ENCODE measurements at places on chromosomes 2 and 18. TPM values are rescaled to one million over a fixed set of nuclear protein-coding genes. Genes with fewer than 3 reads are reported as not detected.
A peak's percentile ranks its signal among the peaks of the same experiment; 100 is the strongest.

DNA sequence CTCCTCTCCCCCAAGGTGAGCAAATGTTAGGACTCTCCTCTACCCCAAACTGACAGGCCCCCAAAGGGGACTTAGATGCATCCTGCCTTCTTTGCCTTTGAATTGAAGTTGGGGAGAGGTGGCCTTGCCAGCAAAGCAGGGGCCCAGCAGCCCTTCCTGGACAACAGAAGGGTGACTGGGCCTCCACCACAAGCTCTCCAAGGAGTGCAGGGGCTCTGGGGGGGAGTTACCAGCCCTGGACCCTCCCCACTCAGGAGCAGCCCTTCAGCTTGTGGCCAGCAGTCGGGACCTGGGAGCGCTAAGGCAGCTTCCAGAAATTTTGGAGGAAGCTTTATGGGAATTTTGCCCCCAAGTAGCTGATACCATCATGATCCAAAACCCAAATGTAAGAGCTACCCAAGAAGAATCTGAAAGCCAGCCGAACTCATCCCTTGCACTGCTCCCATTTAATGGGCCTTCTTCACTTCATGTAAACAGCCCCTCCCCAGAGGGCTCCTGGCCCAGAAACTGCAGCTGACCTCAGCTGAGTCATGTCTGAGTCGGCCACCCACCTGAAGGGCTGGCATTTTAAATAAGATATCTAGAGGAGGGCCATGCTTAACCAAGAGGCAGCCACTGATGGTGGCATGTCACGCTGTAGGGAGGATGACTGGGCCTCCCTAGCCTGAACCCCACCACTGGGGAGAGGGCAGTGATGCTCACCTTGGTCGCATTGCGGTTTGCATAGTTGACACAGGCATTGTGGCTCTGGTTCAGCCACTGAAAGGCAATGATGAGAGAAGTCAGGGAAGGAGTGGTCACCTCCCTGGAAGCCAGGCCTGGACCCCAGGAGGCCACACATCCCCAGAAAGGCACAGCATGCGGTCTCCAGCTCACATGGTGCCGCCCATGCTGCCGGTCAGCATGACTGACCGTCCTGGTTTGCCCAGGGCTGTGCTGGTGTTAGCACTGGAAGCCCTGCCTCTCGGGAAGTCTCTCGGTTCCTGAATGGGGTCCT, 71.5 kb downstream of the SFXN5 start:
- DNase-seq: peak; percentile 34

- no peak for DNase-seq
These were observed 26.2 kb downstream of the TRAF3IP1 start for GRCh38 chr2:238346544-238346943.

DNA sequence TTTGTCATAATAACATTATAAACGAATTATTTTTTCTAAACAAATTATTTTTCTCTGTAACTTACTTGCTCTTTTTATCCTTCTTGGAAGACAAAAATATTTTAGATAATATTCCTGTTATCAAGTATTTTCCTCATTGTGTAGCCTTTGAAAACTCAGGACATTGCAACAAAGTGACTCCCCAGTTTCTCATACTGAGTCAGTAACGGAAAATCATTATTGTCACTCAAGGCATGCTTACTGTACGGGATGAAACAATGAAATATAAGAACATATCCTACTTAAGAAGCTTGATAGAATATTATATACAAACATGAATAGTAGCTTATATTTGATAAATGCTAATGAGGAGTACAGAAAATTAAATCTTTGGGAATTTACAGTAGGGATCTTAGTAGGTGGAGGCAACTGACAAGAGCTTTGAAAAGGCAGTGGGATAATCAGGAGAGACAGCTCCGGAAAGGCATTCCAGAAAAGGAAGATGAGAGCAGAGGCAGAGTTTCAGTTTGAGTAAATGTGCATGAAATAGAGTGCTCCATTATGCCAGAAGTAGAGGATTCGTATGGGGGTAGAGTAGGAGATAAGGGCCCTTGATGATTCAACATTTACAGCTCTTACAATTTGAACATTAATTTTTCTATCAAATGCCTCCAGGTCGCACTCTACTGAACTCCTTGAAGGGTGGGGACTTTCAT, 14.0 kb upstream of the YES1 start:
- no peak for DNase-seq

GRCh38 chr2:129565551-129566109, 413.8 kb upstream of the RAB6C start:
- DNase-seq: no peak

DNA sequence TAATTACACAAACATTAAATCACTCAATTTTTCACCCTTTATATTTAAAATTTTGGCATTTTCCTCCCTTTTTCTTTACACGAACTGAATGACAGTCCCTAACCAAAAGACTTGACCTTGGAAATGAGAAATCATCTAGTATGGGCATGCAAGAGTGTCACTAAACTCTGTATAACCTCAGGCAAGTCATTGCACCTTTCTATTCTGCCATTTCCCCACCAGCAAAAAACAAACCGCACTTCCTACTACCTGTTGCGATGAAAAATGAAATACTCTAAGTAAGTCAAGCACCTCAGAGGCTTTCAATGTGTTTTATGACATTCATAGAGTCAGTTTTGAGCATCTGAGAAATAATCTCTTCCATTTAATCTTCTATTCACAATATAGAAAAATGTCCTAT, 44.1 kb downstream of the ANKRD44 start:
- no peak for DNase-seq

DNA sequence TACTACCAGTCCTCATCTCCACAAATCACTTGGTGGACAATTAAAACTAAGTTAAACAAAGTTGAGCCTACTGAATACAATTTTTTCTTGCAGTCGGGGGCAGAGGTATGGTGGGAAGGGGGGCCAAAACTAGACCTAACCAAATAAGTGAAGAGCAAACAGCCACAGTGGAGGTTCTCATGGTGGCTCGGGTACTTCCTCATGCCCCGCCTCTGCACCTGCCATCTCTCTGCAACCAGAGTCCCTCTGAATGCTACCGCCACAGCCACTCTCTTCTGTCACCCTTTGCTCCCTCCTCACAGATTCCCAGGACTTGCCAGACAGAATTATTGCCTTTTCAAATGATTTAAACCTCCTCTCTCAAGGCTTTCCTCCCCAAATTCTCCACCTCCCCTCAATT, 204.2 kb downstream of the TMEM247 start:
- DNase-seq: no peak

GRCh38 chr2:16319551-16320121, 346.0 kb downstream of the CYRIA start:
- no peak for DNase-seq

GRCh38 chr18:46079336-46079735, 7.3 kb upstream of the PSTPIP2 start:
- DNase-seq: no peak

DNA sequence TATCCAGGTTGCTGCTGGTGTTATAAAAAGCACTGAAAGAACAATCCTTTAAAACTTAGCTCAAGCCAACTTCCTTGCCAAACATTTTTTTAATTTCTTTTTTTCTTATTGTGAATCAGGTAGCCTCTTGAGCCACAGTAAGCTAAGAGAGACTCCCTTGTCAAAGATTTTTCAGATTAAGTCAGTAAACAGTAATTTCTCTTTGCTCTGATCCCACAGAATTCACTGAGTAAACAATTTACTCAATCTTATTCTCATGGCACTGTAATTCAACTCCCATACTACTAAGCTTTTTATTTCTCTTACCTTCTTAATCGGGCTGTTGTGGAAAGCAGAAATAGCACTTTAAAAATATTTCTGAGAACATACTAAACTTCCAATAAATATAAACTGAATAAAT, 82.7 kb downstream of the C2orf74 start:
- no peak for DNase-seq

- DNase-seq: no peak
These were observed 42.5 kb downstream of the SDC1 start for GRCh38 chr2:20182241-20182931.

DNA sequence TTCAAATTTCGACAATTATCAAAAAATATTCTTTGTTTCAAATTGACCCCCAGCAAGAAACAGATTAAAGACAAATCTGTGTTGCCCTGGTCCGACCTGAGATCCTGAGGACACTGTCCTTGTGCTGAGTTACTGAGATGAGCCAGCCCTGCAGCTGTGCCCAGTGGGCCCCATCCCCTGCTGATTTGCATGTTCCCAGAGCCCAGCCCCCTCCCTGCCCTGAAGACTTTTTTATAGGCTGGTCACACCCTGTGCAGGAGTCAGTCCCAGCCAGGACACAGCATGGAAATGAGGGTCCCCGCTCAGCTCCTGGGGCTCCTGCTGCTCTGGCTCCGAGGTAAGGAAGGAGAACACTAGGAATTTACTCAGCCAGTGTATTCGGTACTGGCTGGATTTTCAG, 31.4 kb upstream of the ZNG1B start:
- no peak for DNase-seq

DNA sequence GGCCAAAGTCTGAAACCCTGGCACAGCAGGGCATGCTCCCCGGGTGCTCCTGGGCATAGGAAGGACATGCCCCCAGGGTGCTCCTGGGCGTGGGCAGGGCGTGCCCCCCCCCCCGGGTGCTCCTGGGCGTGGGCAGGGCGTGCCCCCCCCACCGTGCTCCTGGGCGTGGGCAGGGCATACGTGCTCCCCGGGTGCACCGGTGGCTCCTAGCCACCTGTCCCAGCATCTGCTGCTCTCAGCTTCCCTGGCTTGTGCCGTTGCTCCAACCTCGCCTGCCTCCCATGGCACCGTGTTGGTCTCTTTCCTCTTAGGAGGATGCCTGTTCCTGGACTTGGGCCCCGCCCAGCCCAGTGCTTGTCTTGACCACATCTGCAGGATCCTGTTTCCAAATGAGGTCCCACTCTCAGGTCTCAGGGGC, 95.6 kb upstream of the CTDP1 start:
- no peak for DNase-seq

DNA sequence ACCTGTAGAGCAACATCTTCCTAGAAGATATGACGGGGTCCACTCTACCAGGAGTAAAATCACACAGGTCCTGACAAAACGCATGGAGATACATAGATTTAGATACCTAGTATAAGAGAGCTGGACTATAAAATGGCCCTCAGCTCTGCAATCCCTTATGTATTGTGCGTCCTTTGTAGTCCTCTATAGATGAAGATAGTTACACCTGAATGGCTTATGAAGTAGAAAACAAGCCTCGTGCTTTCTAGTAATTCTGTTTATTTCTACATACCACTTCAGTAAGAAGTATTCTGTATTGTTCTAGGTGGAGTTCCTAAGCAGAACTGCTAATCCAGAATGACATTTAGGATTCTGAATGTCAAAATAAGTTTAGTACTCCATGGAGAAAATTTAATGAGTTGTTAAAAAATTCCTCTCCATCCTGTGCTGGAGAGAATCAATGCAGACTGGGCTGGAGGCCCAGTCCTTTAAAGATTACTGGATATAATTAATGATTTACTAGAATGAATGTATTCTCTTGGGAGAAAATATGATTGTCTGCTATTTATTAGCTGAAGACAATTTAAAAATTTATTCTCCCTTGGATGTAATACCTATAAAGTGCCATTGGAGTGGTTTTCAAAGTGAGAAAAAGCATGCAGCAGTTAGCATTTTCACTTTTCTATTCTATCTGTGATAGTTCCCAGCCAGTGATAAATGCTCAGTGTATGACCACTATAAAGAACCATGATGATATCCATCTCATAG, 147.3 kb upstream of the UNC80 start:
- no peak for DNase-seq

DNA sequence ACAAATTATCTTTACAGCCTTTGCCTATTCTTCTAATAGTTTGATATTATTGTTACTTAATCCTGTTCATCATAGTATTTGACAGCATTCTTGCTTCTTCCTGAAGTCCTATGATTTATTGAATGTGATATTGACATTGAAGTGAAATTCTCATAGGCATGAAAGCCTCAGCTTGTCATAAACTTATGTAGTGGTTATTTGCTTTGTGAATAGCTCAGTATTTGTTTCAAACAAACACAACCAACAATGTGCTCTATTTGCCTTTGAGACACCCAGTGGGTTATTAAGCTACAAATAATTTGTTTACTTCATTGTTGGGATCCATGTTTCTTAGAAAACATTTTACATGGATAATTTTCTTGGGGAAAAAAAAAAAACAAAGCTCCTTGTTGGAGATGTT, 57.2 kb downstream of the TTC39C start:
- no peak for DNase-seq

GRCh38 chr2:51559026-51559425, 527.1 kb upstream of the NRXN1 start:
- DNase-seq: no peak

- peak; percentile 1 for DNase-seq
These were observed 257.2 kb upstream of the SYT4 start for GRCh38 chr18:43534511-43534910.

- DNase-seq: peak; percentile 66
These were observed 81.0 kb downstream of the TAF4B start for GRCh38 chr18:26307161-26307773.

DNA sequence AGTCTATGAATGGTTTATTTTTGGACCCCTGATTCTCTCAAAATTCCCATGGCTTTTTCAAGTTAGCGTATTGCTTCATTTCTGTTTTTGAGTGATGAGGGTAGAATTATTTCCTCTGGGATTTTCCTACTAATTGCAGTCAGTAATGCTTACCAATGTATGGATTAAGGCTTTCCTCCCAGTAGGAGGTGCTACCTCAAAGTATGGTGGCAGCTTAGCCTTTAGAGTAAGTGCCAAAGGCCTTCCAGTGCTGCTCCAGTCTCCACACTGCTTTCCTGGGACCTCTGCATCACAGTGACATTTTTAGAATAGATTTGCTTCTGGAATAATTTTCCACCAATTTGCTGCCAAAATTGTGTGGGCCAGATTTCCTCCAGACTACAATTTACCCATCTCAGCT, 16.2 kb upstream of the SSB start:
- no peak for DNase-seq

- DNase-seq: no peak
These were observed 143.9 kb upstream of the SIX2 start for GRCh38 chr2:45153121-45153520.

DNA sequence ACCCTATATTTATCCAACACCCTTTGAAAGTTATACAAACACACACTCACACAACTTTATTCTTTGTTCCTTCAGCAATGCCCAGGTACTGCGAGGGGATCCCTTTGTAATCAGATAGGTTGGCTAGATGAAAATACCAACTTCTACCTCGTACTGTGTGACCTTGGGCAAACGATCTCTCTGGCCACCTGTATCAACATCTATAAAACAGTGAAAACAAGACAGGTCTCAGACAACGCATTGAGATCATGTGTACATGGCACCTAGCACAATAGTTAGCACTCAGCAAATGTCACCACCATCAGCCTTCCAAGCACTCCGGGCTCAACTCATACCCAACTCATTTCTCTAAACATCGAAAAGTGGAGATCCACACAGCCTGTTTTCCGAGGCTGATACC, 118.4 kb upstream of the PPP1CB start:
- DNase-seq: no peak

- DNase-seq: no peak
These were observed 499.3 kb upstream of the SMIM21 start for GRCh38 chr18:75926811-75927210.

MAL gene
- total RNA-seq: not detected

PTPRN gene
- 0.86 TPM for total RNA-seq

SMARCAL1 gene
- total RNA-seq: 14.5 TPM

RAB27B gene
- 3.9 TPM for total RNA-seq

FAM228A gene
- total RNA-seq: 0.43 TPM

GPR39 gene
- total RNA-seq: 3.2 TPM

UNC80 gene
- not detected for total RNA-seq

DSG2 gene
- 2.6 TPM for total RNA-seq

PJVK gene
- total RNA-seq: 1.3 TPM

LONRF2 gene
- 1.3 TPM for total RNA-seq

CEP192 gene
- total RNA-seq: 34.1 TPM

CGREF1 gene
- under 0.01 TPM for total RNA-seq

ACTR3 gene
- 323 TPM for total RNA-seq

All from fibroblast of villous mesenchyme (primary cell).